Inflammatory macrophage (primary cell): ENCODE measurements at places on chromosomes 2 and 18.

GRCh38 chr2:215479536-215480240 lies 43.8 kb upstream of the FN1 start:
- no peak for DNase-seq

GRCh38 chr2:75288760-75289159 lies 89.4 kb upstream of the TACR1 start:
- no peak for DNase-seq

GRCh38 chr2:205759257-205759656 lies 77.0 kb downstream of the NRP2 start:
- DNase-seq = no peak

DNA sequence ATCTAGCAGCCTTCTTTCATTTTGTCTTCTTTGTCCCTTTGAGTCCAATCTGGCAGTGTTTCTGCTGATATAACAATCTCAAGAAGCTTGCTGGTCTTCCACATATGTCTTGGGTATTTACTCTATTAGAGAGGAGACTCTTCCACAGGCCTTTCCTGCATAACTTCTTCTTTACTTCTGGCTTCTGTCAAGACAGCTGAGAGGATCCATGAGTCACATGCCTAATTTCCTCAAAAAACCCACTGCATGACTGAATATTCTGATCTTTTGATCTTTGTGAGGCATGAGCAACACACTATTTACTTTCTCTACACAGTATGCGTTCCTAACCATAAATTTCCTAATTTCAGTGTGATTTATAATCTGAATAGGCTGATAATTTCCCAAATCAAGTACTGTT lies 5.1 kb upstream of the DCC start:
- no peak for DNase-seq

GRCh38 chr2:230053753-230054478 lies 14.8 kb downstream of the SLC16A14 start:
- no peak for DNase-seq

DNA sequence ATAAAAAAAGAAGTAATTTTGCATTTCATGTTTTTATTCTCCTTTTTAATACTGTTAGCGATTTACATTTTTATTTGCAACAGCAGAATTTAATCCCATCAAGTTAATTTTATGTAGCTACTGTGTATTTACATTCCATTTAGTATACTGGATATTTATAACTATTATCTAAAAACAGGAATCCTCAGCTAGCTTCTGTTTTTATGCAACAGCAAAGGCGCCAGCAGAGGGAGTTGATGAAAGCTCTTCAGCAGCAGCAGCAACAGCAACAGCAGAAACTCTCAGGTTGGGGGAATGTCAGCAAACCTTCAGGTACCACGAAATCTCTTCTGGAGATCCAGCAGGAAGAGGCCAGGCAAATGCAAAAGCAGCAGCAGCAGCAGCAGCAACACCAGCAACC lies 26.2 kb upstream of the SNORC start:
- DNase-seq = no peak

GRCh38 chr2:120465701-120465988 lies 119.7 kb downstream of the INHBB start:
- DNase-seq = no peak

- DNase-seq = no peak
Observed at GRCh38 chr2:220152281-220152935, 525.0 kb downstream of the SLC4A3 start.

DNA sequence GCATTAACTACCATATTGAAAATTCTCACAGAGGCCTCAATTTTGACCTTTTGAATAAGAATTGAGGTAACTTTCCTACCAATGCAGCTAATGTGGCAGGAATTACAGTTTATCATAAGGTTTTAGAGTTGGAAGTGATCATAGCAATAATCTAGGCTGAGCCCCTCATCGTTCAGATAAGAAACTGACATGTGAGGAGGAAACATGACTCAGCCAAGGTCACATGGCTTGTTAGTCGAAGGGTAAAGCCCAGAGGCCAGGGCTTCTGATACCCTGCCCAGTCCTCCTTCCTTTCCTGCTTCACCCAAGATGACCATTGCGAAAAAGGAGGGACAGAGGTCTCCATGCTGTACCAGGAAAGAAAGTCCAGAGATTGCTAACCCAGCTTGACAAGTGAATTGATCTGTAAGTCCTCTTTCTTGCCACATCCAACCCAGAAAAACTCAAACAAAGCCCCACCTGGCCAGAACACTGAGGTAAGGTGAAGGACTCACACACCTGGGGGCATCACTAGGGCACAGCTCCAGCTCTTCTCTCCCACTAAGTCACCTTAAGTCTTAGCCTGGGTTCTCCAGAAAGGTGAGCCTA lies 174.8 kb downstream of the EN1 start:
- no peak for DNase-seq

DNA sequence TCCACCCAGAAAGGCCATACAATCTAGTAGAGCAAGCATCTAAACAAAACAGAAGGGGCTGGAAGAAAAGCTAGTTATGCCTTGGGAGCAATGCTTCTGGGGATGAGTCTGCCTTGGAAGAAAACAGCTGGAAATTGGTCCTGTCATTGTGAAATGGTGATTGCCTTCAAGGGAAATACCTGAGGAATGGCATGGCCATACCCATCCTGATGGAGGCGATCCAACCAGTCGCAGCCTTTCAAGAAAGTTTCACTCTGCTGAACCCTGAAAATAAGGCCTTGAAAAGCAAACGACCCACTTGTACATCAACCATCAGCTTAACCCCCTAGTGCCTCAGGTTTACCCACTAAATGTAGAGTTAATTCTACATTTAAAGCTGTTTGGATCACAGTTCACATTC lies 72.6 kb upstream of the PID1 start:
- DNase-seq = no peak

GRCh38 chr2:28586867-28587266 lies 91.0 kb downstream of the PLB1 start:
- no peak for DNase-seq

GRCh38 chr18:25453556-25454269 lies 101.7 kb upstream of the ZNF521 start:
- peak; percentile 15 for DNase-seq

- DNase-seq = no peak
Observed at GRCh38 chr2:191645032-191645431, 32.9 kb upstream of the NABP1 start.

- no peak for DNase-seq
Observed at GRCh38 chr2:18585526-18585925, 3.8 kb downstream of the NT5C1B start.

- no peak for DNase-seq
Observed at GRCh38 chr18:57023275-57023882, 123.5 kb upstream of the BOD1L2 start.

- DNase-seq = no peak
Observed at GRCh38 chr2:36068086-36068485, 287.5 kb upstream of the CRIM1 start.

- DNase-seq = no peak
Observed at GRCh38 chr18:60895181-60895580, 438.0 kb upstream of the CDH20 start.

GRCh38 chr2:65465124-65465523 lies 32.7 kb upstream of the SPRED2 start:
- DNase-seq = no peak

DNA sequence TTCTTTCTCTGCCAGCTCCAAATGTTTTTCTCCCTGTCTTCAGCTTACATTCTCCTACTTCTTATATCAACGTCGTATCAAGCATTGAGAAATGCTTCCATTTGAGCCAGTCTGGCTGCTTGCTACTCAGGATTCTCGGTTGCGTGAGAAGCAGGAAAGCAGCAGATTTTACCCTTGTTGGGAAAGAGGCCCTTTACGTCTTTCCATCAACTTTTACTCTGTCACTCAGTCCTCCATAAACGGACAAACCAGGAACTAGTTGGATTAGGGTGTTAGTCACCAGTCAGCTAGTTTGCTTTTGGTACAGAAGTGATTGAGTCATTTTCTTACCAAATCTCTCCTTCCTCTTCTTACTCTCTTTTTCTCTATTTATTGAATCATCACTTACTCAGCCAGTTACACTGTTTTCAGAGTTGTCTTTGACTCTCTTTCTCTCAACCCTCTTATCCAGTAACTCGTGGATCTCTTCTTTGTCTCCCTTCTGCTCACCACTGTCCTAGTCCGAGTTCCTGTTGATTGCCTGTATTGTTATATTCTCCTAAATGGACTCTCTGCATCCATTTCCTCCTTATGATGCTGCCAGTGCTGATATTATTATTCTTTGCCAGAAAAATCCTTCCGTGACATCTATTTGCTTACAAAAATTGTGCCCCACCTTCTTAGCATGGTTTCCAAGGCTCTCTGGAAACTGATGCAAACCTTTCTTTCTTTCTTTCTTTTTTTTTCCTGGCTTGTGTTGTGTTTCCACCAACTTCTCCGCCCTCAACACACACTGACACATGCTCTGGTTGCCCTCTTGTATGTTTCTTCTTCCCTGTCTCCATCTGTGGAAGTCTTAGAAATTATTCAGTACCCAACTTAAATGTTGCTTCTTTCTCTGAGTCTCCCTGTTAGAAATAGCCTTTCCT lies 61.5 kb downstream of the VRK2 start:
- DNase-seq = peak; percentile 96
